ENCODE measurements at places on chromosomes 16 and 17.

GRCh38 chr17:28169621-28170349 is 127.3 kb downstream of the NLK start:
- DNase-seq, result no peak

DNA sequence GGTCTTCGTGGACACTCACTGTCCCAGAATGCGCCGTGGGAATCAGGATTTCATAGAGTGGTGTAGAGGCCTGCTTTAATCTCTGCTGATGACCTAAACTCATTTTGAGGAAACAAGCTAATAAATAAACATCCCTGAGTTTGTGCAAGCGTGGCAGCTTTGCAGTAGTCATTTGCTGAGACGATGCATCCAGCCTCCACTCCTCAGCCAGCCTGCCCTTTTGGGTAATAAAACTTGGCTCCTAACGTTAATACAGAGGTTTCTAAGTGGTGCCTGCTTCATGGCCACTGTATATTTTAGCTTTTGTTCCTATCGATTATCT is 1.3 kb downstream of the DGKE start:
- no peak for DNase-seq

DNA sequence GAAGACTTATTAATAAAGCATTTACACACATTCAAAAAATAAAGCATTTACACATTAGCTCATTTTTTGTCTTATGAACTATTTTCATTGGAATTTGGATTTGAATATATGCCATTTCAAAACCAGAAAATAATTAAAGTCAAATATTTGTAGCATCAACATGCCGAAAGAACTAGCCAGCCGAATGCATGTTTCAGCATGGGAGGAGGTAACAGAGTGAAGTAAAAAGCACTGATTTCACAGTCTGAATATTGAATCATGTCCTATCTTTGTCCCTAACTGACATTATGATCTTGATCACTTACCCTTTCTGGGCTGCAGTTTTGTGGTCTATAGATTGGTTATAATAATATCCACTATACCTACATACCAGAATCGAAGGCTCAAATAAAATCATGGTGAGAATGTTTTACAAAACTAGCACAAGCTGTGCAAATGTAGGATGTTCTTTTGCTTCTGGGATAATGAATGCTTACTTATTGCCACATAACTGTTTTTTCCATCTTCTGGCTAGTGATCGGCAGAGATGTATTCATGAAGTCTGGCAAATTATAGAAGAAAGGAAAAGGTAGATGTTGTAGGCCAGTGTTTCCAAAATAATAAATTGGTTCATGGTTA is 84.7 kb downstream of the TUBD1 start:
- no peak for DNase-seq

DNA sequence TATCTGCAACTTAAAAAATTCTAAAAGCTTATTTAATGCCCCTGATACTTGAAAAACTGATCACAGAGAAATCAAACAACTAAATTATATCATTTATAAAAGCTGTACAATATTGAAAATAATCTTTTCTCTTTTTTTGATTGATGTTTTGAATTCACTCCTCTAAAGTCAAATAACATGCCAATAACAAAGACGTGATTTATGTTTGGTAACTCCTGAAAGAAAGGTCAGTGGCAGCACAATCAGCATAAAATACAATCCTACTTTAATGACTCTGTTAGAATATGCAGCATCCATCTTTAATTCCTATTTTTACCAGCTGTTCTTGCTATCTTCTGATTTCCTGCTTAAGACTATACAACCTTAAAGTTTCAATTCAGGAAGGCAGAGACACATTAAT is 50.7 kb upstream of the NACA2 start:
- DNase-seq, result no peak

GRCh38 chr16:4893103-4893862 is 43.7 kb downstream of the PPL start:
- no peak for DNase-seq
